ENCODE measurements at places on chromosomes 1 and 21. TPM values are rescaled to one million over a fixed set of nuclear protein-coding genes. Genes with fewer than 3 reads are reported as not detected.

DNA sequence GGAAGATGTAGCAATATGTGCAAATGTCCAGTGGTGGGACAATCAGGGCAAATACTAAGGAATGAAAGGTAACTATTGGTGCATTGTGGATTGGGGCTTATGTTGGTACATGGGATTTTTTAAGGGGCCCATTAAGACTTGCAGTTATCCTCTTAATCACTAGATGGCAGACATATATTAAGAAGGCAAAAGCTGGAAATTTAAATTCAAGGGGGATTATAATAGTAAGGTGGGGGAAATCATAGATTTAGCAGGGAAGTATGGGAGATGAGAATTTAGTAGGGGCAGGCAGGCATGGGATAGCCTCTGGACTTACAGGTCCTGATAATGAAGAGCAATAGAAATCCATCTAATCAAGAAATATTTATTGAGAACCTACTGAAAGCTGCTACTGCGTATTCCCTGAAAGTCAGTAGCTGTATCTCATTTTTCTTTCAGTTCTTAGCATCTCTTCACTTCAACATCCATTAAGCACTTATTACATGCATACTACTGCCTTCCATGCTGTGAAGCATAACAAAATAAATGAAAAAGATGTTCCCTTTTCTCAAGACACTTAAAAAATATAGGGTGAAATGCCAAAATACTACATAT, 251.8 kb downstream of the CRB1 start:
- DNase-seq, result no peak

DNA sequence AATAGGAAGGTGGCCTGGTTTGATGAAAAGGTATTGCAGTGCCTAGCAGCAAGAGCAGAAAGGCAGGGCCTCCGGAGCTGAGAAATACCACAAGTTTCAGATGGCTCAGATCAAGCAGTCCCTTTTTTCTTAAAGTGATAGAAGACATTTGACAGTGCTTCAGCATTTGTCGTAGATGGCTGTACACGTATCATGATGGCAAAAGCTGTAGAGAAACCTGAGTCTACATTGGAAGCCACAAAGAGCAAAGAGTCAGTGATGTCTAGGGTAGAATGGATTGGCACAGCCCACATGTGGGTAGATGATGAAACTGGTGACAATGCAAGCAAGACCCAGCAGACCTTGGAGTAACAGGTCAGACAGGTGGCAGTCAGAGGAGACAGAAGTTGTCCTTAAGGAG, 101.3 kb upstream of the ARTN start:
- no peak for DNase-seq

EPB41 gene
- total RNA-seq, result 28.2 TPM

GRCh38 chr1:186494832-186495271, 33.9 kb upstream of the PDC start:
- no peak for DNase-seq

DNA sequence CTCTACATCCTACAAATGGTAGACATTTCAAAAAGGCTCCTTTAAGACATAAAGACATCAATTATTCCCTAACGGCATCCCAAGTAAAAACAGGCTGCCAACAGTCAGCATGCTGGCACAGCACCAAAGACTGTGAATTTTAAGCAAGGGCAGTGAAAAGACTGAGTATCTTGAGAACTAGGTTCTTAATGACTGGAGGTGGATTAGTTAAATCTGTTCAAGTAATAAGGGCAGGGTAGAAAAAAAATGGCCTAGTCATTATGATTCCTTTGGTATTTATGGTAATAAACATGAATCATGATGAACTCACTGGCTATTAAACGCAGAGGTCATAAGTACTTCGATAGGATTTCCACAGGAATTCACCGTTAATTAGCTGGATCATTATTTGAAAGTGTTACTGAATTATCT, 75.2 kb downstream of the KIFAP3 start:
- DNase-seq, result no peak

DNA sequence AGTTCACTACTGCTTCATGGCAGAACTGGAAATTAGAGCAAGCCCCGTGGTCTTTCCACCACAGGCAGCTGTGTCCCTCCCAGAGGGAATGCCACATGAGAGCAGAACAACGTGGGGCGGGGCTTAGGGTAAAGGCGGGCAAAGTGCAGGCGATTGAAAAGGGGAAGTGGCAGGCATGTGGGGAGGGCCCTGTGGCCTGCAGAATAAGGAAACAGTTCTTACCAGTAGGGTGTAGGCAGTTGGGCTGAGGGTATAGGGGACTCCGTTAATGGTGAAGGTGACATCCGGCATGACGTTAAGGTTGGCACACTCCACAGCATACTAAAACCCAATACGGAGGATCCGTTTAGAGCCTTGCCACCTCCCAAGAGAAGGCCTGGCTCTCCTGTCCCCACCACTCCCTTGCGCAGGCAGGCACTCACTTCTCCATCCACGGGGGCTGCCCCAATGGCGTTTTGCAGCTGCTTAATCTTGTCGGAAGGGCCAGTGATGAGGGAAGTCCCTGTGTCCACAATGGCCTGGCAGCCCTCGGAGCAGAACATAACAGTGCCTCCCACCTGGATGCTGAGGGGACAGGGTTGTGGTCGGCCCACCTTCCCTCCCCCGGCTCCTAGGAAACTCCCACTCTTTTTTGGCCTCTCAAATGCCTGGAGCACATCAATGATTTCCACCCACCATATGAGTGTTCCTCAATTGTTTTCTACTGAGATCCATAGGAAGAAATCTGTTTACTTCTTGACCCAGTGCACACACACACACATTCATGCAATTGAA, 9.1 kb upstream of the RAB7B start:
- peak; percentile 84 for DNase-seq

PEX14 gene
- 13.7 TPM for total RNA-seq

ATP6V1G3 gene
- not detected for total RNA-seq

DNA sequence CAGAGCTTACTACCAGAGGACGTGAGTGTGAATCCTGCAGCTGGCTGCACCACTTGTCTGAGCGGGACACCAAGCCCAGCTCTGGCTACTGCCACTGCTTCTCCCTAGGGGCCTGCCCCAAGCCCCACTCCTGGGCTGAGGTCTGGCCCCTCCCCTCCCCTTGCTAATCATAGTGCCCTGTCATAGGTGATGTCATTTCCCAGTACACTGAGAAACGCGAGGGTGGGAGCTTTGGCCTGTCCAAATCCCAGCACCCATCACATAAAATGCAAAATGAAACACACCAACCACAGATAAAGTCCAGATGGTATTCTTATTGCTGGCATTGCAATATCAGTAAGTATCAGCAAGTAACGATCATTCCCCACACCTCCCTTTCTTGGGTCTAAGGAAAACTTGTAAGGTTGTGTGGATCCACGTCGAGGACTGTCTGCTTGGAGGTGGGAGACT, 77.7 kb downstream of the TOMM20 start:
- DNase-seq, result no peak

- no peak for DNase-seq
Measured at GRCh38 chr1:3198371-3199271, 129.6 kb downstream of the PRDM16 start.

DNA sequence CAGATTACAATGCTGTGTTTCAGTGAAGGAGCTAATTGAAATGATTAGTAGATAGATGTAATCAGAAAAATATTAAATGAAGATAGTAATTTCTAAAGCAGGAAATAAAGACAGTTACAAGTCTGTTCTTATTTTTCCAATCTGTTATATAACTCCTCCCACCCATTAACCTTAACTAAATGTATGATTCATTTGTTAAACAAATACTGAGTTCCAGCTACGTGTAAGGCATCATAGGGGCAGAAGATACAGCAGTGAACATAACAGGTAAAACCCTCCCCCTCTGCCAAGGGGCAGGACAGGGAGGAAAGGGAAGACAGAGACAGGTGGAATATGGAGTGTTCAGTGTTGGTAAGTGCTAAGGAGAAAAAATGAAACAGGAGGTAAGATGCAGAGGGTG, at the start of gene FAM177B:
Gene FAM177B, plus strand, starts transcription at position 231 of the 400 bp plus-strand sequence. CDS start 9,344 bp downstream, outside the sequence.
- no peak for DNase-seq

- DNase-seq, result no peak
Measured at GRCh38 chr21:19123525-19123924, 719.9 kb upstream of the TMPRSS15 start.

CZIB gene
- total RNA-seq, result 52.7 TPM

GRCh38 chr1:36182734-36183133, 26.8 kb downstream of the MAP7D1 start:
- no peak for DNase-seq

- no peak for DNase-seq
Measured at GRCh38 chr1:171919891-171920887, 78.9 kb downstream of the DNM3 start.

GRCh38 chr1:175563236-175563895, 180.0 kb downstream of the TNR start:
- DNase-seq, result no peak

ADAMTS5 gene
- total RNA-seq, result 3.3 TPM

DNA sequence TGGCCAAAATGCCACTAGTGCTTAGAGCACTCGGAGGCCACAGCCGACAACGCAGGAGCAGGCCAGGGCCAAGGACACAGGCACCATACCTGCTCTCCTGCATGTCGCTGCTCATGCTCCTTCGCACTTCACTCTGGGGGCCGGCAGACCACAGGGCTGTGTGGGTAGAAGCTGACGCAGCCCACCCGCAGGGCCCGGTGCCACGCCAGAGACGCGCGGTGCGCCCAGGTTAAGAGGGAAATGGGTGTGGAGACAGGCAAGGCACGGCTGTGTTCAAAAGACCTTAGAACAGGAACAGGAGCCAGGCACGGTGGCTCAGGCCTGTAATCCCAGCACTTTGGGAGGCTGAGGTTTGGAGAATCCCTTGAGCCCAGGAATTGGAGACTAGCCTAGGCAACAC, 13.6 kb upstream of the PRDM15 start:
- DNase-seq, result no peak

FCRL6 gene
- total RNA-seq, result not detected

RORC gene
- 37.5 TPM for total RNA-seq

- no peak for DNase-seq
Measured at GRCh38 chr1:230056098-230056497, 10.9 kb upstream of the GALNT2 start.

DNA sequence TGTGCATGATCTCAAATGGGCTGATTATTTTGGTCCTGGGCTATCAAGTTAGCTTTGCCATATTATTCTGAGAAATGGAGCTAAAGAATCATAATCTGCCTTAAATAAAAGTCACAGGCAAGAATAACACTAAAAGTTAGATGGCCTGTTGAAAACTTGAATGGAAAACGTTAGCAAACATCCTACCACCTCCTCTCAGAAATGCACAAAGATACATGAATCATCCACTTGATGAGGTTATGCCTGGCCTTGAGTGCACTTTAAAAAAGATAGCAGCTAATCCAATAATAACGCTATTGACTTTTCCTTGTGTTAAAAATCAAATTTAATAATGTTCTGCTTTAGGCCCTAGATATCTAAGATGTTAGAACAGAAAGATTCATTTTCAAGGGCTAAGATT, 108.0 kb downstream of the KCNJ6 start:
- DNase-seq, result no peak

CFAP45 gene
- total RNA-seq, result not detected

WNT3A gene
- not detected for total RNA-seq

GRCh38 chr1:167936930-167937708, at the start of gene MPC2:
Gene MPC2 (minus strand): TSS chr1:167937072. CDS start chr1:167935841, 1,231 bp downstream.
- DNase-seq, result peak; percentile 83

DNA sequence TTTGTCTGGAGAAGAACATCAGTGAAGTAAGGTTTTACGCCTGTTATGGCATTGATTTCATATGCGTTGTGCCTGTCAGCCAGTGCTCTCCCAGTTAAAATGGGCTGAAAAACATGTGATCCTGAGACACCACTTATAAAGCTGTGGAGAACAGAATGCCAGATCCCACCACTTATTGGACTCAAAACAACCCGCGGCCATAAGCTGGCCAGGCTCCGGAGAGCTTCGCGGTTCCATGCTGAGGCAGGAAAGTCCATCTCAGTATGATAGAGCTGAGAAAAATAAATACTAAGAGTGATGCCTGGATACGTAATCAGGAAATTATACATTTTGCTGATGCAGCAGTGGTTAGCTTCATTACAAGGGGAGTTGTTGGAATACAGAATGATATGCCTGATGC, 5.1 kb downstream of the APOBEC4 start:
- no peak for DNase-seq

- no peak for DNase-seq
Measured at GRCh38 chr1:206686478-206687249, 2.0 kb downstream of the MAPKAPK2 start.

TEX38 gene
- total RNA-seq, result not detected

- no peak for DNase-seq
Measured at GRCh38 chr21:41900401-41900800, 21.3 kb upstream of the PRDM15 start.

PM20D1 gene
- 0.23 TPM for total RNA-seq

DNA sequence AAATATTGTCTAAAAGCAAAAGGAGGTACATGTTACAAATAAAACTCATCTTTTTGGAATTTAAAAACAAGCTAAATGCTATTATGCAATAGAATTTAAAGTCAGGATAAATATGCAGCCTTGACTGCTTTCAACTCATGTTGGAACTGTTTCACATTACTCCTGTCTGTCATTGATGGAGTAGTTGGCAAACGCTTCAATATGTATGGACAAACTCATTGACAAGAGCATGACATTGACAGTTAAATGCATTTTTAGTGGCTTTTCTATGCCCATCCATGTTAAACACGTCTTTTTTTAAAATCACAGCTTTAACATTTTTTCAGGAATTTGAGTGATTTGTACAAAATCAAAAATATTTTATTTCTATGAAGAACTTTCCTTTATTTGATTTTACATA, 1560.5 kb downstream of the KCNT2 start:
- no peak for DNase-seq

NOS1AP gene
- 0.60 TPM for total RNA-seq

DNA sequence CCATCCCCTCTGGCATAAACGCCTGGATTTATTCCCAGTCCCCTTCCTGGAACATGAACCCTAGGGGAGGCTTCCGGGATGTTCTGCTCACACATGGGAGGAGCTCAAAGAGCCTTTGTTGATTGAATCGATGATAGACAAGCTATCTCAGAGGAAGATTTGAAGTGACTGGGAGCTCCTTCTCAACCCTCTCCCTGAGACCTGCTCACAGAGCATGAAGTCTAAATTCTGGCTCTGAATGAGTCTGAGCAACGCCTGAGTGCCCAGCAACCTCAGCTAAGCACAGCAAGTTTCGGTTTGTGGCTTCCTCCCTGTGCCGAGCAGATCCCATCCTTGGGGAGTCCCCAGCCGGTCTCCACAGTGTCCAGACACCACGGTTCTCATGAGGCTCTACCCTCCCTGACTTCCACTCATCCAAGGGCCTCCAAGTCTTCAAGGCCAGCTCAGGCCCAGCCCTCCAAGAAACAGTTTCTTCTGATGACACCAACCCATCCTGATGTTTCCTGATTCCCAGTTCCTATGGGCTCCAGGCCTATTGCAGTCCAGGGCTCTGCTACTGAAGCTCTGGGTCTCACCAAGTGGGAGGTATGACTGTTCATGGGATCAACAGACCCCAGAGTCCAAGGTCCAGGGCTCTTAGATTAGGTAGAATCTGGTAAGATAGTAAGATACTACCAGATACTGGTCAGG, 190.8 kb downstream of the DYRK1A start:
- DNase-seq, result no peak

ARTN gene
- total RNA-seq, result 0.79 TPM

DNA sequence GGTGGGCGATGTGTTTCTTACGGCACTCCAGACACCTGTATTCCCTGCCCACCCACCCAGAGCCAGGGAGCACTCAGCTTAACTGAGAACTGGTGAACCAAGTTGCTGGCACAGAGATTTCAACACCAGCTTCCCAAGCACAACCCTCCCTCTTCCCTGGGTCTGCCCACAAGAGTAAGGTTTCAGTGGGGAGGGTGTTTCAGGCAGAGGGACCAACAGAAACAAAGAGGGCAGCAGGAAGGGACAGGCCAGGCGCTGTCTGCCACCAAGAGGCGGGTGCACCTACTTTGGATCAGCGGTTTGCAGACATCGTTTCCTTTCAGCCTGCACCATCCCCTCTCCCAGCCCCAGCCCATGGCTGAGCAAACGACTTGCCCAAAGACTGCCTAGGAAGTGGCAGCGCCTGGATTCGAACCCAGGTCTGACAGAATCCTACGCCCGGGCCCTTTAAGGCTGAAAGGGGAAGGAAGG, 21.9 kb upstream of the ALDH4A1 start:
- no peak for DNase-seq

Measured in psoas muscle (tissue), 8 donors.